Cardiac septum (tissue), 1 donor: ENCODE measurements at places on chromosomes 6 and 20. TPM values are rescaled to one million over a fixed set of nuclear protein-coding genes. Genes with fewer than 3 reads are reported as not detected.

GRCh38 chr20:37556538-37556937, 28.9 kb upstream of the BLCAP start:
- no peak for DNase-seq

The SLC22A3 gene
- 0.54 TPM for total RNA-seq

The LY6G6F gene
- not detected for total RNA-seq

The CCR6 gene
- not detected for total RNA-seq

- no peak for DNase-seq
Measured at GRCh38 chr6:13709689-13710551, 1.7 kb downstream of the RANBP9 start.

The CST4 gene
- total RNA-seq: not detected

The PPP1R11 gene
- 41.4 TPM for total RNA-seq

DNA sequence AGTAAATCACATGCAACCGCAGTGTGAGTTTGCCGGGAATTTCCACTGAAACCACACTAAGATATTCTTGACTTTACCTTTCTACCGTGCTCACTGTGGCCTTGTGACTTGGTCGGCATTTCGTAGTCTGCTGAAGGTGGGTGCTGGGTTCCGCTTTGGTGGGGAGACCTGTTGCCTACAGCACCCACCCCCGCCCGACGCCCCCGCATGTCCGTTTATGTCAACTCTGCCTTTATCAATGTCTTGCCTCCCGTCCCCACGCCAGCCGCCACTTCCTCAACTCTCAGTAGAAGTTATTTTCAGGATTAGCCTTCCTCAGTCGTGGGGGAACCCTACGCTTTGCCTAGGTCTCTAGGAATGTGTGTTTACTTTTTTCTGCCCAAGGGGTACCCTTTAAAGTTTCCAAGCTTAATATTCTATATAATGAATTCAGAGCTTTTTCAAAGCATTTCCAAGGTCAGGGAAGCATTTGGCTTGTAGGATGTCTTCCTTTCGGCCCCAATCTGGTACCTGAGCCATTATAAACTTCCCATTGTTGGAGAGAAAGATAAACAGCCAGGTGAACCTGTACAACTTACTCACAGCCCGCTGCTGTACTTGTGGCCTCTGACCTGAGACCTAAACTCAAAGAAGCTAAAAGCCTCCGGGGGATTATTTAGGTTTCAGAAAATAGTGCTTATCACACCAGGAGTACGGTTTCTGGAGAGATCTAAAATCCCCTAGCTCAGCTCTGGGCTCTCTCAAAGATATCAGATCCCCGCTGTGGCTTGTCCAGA, 54.2 kb downstream of the TBC1D7 start:
- no peak for DNase-seq

The MAPK13 gene
- 1.6 TPM for total RNA-seq

- no peak for DNase-seq
Measured at GRCh38 chr6:167804281-167805013, 22.3 kb upstream of the AFDN start.

GRCh38 chr6:166608774-166609173, 18.3 kb downstream of the RPS6KA2 start:
- no peak for DNase-seq

GRCh38 chr6:125773387-125774341, 17.1 kb upstream of the NCOA7 start:
- DNase-seq: no peak

DNA sequence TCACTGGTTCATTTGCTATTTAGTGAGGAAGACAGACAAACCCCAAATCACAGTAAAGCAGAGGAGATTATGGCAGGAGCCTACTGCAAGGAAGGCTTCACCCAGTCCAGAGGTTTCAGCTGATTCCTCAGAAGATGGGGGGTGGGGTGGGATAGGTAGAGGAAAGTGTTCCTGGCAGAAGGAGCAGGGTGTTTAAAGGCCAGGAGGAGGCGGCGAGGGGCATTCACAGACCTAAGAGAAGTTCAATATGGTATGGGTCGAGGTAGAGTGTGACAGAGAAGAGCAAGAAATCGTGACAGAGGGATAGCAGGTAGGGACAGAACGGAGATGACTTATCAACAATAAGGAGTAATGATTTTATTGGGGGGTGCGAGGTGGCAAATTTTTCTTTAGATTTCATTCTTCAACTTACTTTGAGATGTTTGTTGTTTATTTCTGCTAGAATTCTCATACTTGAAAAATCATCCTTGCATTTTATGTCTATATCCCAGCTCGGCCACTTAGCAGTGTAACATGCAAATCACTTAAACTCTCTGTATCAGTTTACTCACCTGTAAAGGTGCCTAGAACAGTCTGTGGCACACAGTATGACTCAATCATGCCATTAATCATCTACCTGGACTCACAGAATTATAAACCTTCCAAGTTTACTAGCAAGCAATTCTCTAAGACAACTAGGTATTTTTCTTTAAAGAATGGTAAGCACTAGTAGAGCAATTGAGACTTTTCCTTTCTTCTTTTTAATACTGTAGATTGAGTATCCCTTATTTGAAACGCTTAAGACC, 176.7 kb downstream of the REV3L start:
- DNase-seq: no peak

- DNase-seq: no peak
Measured at GRCh38 chr6:140003217-140003616, 628.8 kb upstream of the CITED2 start.

DNA sequence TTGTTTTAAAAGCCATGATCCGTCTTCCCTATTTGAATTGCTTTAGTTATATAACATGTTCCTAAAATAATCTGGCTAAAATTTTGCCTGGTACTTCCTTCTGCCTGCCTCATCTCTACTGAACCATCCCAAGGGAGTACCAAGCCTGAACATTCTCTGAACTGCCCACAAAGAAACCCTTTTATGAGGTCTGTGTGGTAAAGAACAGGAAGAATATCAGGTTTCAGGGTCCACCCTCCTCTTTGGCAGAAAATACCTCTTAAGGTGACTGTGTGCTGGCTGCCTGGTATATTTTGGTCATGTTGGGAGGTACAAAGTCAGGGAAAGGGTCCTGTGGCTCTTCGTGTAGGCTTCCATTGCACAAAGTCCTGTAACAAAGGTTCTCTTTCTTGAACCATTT, 574.1 kb upstream of the CHD6 start:
- no peak for DNase-seq

The TEAD3 gene
- total RNA-seq: 63.3 TPM

DNA sequence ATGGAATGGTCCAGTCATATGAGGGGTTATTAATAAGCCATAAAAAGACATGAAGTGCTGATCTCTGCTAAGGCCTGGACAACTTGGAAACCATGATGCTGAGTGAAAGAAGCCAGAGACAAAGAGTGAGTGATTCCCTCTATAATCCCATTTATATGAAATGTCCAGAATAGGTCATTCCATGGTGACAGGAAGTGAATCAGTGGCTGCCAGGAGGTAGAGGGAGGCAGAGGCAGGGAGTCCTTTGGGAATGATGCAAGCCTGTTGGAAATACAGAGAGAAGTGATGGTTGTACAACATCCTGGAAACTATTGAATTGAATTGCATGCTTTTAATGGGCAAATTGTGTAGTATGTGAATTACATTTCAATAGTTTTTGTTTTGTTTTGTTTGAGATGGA, 26.4 kb downstream of the ANKRD60 start:
- DNase-seq: no peak

GRCh38 chr6:1317302-1317815, 5.5 kb downstream of the FOXQ1 start:
- no peak for DNase-seq

The NKAPL gene
- total RNA-seq: 6.6 TPM

GRCh38 chr6:137750297-137750696, 116.8 kb upstream of the TNFAIP3 start:
- DNase-seq: no peak

The DEFB124 gene
- total RNA-seq: not detected

DNA sequence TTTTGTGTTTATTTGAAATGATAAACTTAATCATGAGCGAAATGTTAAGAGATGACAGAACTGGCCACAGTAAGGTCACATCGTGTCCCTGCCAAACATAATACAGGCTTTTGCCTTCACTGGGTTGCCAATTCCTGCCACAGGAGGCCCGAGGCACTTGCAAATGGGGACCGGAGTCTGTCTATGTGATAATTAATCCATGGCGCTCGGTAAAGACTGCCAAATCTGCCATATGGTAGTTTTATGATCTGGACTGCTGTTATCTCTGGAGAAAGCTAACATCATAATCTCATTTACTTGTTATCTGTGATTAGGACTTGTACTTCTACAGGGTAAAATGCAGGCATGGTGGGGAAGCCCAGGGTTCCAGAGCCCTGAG, 170.5 kb upstream of the TSHZ2 start:
- no peak for DNase-seq

DNA sequence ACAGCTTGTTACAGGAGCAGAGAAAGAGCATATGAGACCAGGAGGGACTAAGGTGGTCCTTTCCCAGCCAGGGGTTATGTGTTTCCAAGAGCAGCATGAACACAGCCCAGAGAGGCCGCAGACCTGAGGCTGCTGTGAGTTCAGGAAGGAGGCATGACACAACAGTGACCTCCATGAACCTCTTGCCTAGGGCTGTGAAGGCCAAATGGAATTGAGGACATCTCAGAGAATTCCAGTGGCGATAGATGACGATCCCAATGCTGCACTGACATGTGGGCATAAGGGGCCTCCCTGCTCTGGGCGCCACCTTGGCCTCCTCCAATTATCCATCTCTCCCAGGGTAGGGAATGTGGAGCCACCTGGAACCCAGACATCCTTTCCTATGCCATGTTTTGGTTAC, 79.9 kb upstream of the FUCA2 start:
- DNase-seq: no peak

The LYRM4 gene
- total RNA-seq: 21.1 TPM

- DNase-seq: no peak
Measured at GRCh38 chr6:18330548-18331081, 56.5 kb upstream of the RNF144B start.
